Forelimb muscle (tissue), 1 donor: ENCODE measurements at places on chromosomes 16 and 17. TPM values are rescaled to one million over a fixed set of nuclear protein-coding genes. Genes with fewer than 3 reads are reported as not detected.

GRCh38 chr17:14125518-14126137, 56.3 kb downstream of the COX10 start:
- no peak for DNase-seq

DNA sequence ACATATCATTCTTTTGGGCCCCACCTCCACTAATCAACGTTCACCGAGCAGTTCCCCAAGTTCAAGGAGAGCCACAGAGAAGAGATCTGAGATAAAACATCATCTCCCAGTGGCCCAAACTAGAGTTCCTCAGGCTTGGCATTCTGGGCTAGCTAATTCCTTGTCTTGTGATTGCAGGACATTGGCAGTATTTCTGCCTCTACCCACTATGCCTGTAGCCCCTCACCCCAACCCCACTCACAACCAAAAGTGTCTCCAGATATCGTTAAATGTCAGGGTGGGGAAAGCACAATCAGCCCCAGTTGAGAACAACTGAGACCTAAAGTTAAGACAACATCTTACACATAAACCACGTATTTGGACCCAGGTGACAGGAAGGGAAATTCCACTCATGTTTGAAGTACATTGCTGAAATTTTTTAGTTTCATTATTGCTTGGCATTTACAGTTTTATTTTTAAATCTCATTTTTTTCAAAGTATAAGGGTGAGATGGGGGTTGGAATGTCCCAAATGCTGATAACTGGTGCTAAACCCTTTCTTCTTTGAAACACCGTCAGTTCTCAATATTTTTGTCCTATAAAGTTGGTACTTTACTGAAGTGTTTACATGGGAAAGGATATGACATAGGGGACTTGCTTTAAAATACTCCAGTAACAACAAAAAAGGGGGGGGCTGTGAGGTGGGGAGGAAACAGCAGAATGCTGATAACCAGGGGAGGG, 13.6 kb downstream of the ZC3H7A start:
- no peak for DNase-seq

- DNase-seq, result no peak
Measured at GRCh38 chr16:75379339-75379738, 54.0 kb downstream of the CFDP1 start.

Gene FAM171A2
- polyA plus RNA-seq, result 105 TPM

Gene PGP
- polyA plus RNA-seq, result 15.4 TPM

Gene SLC13A2
- not detected for polyA plus RNA-seq

GRCh38 chr16:5175266-5175665, 77.7 kb upstream of the EEF2KMT start:
- DNase-seq, result no peak

Gene CACNG4
- polyA plus RNA-seq, result 6.3 TPM

Gene TPPP3
- polyA plus RNA-seq, result 497 TPM

- DNase-seq, result peak; percentile 56
Measured at GRCh38 chr16:30409125-30410060, 2.0 kb downstream of the ZNF771 start.

Gene PRSS22
- polyA plus RNA-seq, result not detected

GRCh38 chr17:28394337-28395116, 11.5 kb downstream of the SLC46A1 start:
- DNase-seq, result no peak

DNA sequence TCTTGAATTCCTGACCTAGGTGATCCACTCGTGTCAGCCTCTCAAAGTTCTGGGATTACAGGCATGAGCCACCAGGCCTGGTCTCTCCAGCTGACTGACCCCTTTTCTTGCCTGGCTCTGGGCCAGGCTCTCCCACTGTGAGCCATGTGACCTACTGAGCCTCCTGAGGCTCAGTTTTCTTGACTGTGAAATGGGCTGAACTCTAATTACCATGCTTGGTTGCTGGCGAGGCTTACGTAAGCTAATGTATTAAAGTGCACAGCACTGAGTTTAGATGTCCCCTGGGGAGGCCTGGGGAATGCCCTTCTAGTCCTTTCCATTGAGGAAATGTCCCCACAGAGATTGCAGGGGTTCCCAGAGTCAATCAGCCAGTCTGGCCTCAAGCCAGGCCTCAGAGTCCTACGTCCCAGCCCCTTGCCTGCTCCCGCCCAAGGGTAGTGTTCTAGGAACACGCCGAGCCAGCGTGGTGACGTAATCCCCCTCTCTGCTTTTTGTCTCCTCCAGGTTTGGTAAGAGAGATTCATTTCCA, 45.8 kb upstream of the LGALS9 start:
- no peak for DNase-seq

Gene JPH3
- polyA plus RNA-seq, result 0.24 TPM

- no peak for DNase-seq
Measured at GRCh38 chr17:55238931-55239297, 25.8 kb upstream of the HLF start.

Gene COPS3
- polyA plus RNA-seq, result 76.9 TPM

- DNase-seq, result peak; percentile 88
Measured at GRCh38 chr17:30831663-30832437, at the start of gene ATAD5. TSS of gene ATAD5 (plus strand) at chr17:30831966. CDS start at chr17:30832348, 382 bp downstream.

DNA sequence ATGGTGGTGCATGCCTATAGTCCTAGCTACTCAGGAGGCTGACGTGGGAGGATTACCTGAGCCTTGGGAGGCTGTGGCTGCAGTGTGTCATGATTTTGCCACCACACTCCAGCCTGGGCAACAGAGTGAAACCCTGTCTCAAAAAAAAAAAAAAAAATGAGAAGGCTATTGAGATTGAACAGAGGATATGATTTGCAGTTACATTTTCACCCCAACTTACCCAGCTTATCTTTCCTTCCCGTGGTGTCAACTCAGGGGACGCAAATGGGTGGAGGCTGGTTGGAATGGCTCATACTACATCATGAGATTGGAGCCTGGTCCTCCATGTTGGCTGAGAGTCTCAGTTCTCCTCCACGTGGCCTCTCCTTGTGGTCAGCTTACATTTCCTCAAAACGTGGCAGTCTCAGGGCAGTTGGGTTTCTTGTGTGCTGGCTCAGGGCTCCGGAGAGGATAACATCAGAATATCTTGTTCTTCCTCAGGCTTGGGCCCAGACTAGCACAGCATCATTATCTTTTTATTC, 17.2 kb upstream of the NSMCE1 start:
- DNase-seq, result no peak

Gene SPN
- polyA plus RNA-seq, result 1.0 TPM

DNA sequence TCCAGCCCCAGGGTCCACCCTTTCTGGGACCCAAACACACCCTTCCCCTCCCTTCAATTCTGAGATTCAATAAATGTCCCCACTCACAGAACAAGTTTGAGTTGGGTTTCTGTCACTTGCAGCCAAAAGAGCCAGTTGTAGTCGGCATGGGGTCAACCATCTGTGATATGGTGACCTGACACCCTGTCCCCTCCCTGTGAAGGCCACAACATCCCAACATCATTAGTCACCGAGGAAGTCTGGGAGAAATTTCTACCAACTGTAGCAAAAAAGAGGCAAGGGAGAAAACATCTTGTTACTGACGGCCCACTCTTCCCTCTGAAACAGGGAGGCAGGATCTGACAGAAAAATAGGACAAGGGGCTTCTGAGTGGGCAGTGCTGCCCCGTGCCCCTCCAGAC, 638 bp upstream of the LYZL6 start:
- DNase-seq, result no peak

Gene WSB1
- 191 TPM for polyA plus RNA-seq

DNA sequence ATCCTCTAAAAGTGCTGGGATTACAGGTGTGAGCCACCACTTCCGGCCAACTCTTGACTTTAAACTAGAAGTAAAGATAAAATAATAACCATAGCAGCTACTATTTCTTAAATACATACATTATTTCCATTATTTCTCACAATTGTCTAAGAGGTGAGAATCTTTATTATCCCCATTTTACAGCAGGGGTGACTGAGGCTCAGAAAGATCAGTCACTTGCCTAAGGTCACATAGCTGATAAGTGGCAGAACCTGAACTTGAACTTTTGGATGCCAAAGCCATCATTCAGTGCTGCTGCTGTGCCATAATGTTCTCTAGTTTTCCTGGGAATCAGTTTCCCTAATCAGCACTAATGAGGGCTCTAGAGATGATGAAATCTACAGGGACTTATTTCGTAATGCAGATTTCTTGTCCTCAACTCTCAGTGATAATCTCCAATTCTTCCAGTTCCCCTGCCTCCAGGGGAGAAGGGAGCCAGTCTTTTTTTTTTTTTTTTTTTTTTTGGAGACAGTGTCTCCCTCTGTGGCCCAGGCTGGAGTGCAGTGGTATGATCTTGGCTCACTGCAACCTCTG, 25.2 kb upstream of the GPRC5B start:
- DNase-seq, result no peak

GRCh38 chr17:28388106-28388505, 16.6 kb downstream of the SARM1 start:
- DNase-seq, result no peak

DNA sequence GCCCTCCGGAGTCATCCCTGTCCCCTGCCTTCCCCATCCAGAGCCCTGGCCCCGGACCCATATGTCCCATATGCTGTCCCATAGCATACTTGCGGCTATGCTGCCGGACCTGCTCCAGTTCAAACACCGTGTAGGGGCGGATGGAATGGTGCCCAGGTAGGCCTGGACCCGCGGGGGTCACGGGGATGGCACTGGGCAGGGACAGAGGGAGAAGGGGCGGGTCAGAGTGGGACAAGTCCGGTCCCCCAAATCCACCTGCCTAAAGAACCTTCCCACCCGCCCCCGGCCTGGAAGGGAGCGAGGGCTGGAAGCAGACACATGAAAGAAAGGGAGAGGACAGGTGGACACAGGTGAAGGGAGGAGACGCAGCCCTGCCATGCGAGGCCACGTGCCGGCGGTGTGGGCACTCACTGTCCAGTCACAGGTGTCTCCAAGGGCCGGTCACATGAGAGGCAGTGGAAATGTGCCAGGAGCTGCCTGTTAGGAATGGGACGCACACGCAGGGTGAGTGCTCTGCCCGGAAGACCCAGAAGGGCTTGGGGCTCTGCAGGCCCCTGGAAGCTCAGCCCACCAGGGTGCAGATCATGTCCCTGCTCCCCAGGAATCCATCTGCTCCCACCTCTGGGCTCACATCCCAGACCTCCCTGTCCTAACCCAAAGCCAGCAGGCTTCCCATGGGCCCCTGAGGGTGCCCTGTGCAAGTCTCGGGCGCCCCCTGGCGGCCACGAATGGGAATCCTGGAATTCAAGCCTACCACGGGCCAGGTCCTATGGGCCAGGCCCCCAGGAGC, 14.0 kb downstream of the UBALD2 start:
- DNase-seq, result no peak

DNA sequence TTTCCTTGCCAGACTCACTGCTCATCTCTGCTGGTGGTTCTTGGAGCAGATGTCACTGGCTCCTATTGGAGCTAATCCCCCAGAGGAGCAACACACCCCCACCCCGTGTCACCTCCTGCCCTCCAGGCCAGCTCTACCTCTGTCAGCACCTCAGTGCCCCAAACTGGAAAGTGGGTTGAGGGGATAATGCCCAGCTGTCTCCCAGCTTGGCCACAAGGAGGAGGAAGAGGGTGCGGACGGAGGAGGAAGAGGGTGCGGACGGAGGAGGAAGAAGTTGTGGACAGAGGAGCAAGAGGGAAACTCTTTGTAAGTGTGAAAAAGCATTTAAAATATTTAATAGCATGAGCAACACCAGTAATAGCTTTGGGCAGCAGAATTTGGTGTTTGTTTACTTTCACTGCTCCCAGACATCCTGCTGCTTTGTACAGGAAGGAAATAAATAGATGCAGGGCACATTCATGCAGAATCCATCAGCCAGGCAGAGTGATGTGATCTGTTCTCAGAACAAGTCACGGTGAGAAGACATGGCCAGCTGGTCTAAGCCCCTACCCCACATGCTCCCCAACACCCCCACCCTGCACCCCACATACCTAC, 82.5 kb downstream of the C17orf67 start:
- no peak for DNase-seq

DNA sequence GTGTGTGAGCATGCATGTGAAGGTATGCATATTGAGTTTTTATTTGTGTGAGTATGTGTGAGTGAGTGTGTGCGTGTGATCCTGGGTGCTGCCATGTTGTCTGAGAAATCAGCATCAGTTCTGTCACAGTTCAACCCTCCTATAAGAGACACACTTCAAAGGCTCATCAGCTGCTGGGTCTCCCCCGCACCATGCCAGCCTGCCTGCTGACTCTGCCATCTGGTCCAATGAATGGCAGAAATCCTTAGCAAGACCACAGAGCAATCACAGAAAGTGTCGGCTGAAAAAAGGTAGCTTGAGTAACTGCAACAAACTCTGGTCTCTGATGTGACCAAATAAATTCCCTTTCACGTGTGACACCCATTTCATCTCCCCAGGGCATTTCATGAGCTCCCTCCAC, 381.8 kb upstream of the MAF start:
- no peak for DNase-seq

DNA sequence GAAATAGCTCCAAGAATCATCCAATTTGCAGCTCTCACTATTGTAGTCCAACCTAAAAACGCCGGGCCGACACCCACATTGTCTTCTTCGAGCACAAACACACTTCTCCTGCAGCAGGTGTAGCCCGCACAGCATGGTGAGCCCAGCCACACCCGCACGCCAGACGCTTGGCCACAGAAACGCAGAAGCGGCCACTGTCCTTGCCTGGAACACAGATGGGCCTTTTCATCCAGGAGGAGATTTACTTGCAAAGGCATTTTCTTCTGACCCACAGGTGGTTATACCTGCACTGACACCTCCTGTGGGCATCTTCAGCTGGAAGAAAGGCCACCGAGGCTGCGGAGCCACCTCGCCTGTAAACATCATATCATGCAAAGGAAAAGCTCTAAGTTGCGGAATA, 98.4 kb downstream of the ADCY9 start:
- DNase-seq, result no peak

DNA sequence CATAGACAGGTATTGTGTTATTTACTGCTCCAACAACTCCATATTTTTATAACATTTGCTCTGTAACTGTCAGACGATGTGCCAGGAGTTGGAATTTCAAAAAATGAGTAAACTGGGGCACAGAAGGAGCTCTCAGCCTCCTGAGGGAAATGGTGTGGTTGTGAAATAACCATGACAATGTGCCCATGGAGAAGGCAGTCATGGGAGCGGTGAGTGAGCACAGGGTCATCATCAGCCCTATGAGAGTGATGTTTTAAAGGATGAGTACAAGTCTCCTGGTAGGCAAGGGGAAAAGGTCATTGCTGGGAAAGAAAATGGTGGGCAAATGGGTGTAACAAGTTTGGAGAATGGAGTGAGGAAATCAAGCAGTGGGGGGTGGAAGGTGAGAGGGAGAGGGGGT, 115.0 kb upstream of the SEC14L1 start:
- DNase-seq, result no peak

DNA sequence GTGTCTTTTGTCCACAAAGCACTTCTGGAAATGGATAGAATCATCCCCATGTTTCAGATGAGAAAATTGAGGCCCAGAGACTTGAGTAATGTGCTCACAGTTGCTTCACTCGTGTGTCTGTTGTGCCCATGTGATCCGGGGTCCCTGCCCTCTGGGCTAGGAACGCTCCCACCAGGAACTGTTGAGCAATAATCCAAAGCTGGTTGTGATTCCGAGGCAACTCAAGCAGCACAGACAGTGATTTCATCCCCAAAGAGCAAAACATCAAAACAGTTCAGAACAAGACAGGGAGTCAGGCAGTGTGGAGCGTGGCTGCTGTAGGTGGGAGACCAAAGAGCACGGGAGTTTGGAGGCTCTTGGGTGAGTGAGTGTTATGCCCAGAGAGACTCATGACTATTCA, 205.0 kb upstream of the ASIC2 start:
- DNase-seq, result no peak
